ENCODE measurements at places on chromosomes 3 and 15.

GRCh38 chr3:114327665-114328064, 33.8 kb downstream of the TIGIT start:
- no peak for DNase-seq

GRCh38 chr3:178078953-178079352, 457.3 kb upstream of the KCNMB2 start:
- DNase-seq: no peak

GRCh38 chr15:73771385-73772045, 18.4 kb upstream of the INSYN1 start:
- no peak for DNase-seq

GRCh38 chr3:36615861-36616260, 148.5 kb downstream of the DCLK3 start:
- no peak for DNase-seq

GRCh38 chr3:184325715-184326369, 11.4 kb downstream of the EIF4G1 start:
- no peak for DNase-seq

- peak; percentile 41 for DNase-seq
These were observed 107.9 kb downstream of the FMN1 start for GRCh38 chr15:33086500-33087121.

GRCh38 chr15:66566963-66567531, 1.2 kb upstream of the LCTL start:
- DNase-seq: no peak

DNA sequence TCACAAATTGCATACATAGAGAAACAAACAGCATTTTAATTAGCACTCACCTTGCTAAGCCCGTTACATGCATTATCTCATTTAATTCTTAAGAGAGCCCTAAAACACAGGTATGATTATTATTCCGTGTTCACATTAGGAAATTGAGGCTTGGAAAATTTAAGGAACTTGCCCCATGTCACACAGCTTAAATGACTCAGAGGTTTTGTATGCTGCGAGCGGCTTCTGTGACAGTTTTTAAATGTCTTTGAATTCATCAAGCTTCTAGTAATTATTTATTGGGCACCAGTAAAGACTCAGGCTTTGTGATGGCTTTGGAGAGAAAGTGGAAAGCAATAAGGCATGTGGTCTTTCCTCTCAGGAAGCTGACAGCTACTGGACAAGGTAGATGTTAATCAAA, 166.7 kb upstream of the THBS1 start:
- no peak for DNase-seq

DNA sequence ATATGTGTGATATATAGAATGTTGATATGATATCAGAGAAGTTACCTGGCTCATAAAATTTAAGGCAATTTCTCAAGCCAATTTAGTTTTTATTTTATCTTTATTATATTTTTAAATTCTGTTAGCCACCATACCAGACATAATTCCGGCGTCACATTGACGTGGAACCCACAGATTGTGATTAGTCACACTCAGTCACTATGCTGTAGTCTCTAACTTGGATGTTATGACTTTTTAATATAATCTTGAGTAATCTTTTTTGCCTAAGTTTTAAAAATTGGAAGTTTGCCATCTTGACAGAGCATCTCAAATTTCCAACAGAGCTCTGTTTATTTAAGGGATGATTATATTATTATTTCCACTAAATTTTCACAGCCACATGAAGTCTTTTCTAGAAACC, 9.7 kb upstream of the DCLK3 start:
- DNase-seq: no peak
